ENCODE measurements at places on chromosomes 2 and 18. TPM values are rescaled to one million over a fixed set of nuclear protein-coding genes. Genes with fewer than 3 reads are reported as not detected.

DNA sequence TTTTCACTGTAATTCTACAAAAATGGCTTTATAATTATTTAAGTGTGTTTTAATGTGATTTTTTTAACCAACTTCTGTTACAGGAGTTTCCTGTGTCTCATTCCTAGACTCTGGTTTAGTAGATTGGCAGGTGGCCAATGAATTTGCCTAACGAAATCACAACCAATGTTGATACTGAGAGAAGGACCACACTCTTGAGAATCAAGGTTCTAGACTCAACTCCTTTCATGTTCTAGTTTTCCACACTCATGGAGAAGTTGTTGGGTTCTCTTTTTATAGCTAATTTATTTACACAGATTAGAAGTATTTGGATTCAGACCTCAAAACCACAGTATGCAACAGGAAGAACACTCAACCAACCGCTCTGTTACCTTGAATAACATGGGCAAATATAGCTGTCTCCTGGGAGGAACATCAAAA, 22.6 kb upstream of the USP34 start:
- peaks cover 12% of the 10 kb centered on the region for H3K36me3 ChIP-seq
- peak overlapping the region; percentile 32 for H3K27ac ChIP-seq
- peaks cover 16% of the 10 kb centered on the region for H3K4me1 ChIP-seq
- no peak overlapping the region for H3K4me3 ChIP-seq
- no peak for DNase-seq

- peaks cover 7% of the 10 kb centered on the region for H3K36me3 ChIP-seq
- no peak overlapping the region for H3K4me3 ChIP-seq
- H3K27me3 ChIP-seq, result no peaks in the 10 kb centered on the region
- H3K4me1 ChIP-seq, result peaks cover 16% of the 10 kb centered on the region
- H3K27ac ChIP-seq, result no peak overlapping the region
These were observed 56.0 kb downstream of the METTL4 start for GRCh38 chr18:2515171-2515787.

DNA sequence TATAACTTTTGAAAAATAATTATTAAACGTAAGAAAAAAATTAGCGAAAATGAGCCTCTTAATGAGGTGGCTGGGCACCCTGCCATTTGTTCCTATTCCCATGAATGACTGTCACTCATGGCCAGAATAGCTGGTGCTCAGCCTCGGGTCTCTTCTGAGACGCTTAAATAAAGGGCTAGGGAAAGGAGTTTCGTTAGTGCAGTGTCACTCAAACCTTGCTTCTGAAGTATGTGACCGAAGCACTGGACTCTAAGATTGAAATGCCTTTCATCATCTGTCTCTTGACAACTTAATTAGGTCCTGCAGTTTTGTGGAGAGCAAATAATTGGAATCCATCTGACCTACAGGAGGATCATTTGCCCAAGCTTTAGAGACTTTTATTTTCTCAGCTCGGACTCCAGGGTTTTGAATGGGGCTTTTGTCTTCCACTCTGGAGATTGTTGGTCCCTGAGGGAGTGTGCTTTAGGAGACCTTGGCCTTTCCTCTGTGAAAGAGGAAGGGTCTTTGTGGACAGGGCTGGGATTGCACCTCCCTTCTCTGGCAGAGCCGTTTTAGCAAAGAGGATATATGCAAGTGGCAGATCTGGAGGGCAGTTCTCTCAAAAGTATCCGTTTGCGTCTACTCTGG, 42.3 kb upstream of the FHOD3 start:
- no peak for DNase-seq
- H3K4me3 ChIP-seq, result no peak overlapping the region
- H3K27ac ChIP-seq, result no peak overlapping the region
- H3K36me3 ChIP-seq, result no peaks in the 10 kb centered on the region
- no peaks in the 10 kb centered on the region for H3K4me1 ChIP-seq

DNA sequence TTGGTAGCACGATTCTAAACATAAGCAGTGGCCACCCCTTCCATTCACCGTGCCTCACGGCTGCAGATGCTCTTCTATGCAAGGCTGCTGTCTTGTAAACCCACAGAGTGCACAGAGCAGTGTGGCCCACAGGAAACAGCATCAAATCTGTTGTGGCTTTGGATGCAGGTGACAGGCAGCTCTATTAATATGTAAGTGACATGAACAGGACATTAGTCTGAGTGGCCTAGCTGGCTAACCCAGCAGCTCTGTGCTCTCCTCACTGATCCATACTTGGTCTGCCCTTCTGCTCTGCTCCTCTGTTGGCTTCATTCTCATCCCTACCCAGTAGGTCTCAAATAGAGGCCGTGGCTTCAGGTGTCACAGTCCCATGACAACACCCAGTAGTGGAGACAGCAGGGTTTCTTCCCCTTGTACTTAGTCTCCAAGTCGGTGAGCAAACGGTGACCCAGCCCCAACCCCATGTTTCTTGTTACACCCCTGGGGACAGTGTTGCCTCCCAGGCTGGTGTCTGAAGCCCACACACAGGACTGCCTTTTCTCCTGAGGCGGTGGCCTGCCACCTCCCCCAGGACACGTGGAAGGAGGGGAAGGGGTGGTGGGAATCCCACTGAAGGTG, 5.8 kb downstream of the SH3RF3 start:
- peaks cover 10% of the 10 kb centered on the region for H3K4me1 ChIP-seq
- no peaks in the 10 kb centered on the region for H3K36me3 ChIP-seq
- H3K27me3 ChIP-seq, result peaks cover 18% of the 10 kb centered on the region
- H3K27ac ChIP-seq, result no peak overlapping the region

- peaks cover 20% of the 10 kb centered on the region for H3K4me1 ChIP-seq
- DNase-seq, result no peak
- no peaks in the 10 kb centered on the region for H3K36me3 ChIP-seq
- H3K27ac ChIP-seq, result no peak overlapping the region
These were observed 1.6 kb upstream of the PHLPP1 start for GRCh38 chr18:62713651-62714247.

GRCh38 chr18:80040515-80040914, 6.3 kb downstream of the RBFA start:
- peaks cover 1% of the 10 kb centered on the region for H3K4me1 ChIP-seq
- no peak overlapping the region for H3K27ac ChIP-seq
- H3K36me3 ChIP-seq, result peaks cover 25% of the 10 kb centered on the region
- no peak for DNase-seq
- no peak overlapping the region for H3K4me3 ChIP-seq

DNA sequence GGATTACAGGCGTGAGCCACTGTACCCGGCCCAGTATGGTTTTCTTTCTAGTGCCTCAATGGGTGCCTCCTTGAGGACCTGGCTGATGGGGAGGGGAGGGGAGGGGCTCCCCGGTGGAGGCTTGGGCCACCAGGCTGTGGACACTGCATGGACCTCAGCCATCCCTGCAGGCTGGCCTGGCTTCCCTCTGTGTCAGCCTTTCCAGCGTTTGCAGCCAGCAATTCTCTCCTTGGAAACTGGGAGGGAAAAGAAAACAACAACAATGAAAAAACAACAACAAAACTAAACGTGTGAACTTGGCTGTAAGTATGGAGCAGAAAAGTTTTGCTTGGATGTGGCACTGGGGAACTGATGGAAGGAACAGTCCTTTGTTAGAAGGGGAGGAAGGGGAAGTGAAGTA, 159.3 kb downstream of the GLI2 start:
- no peaks in the 10 kb centered on the region for H3K4me1 ChIP-seq
- no peak for DNase-seq
- peaks cover 3% of the 10 kb centered on the region for H3K27me3 ChIP-seq
- no peak overlapping the region for H3K27ac ChIP-seq

- peaks cover 1% of the 10 kb centered on the region for H3K27me3 ChIP-seq
- no peak for DNase-seq
- no peaks in the 10 kb centered on the region for H3K4me1 ChIP-seq
These were observed 1208.8 kb upstream of the LRRTM1 start for GRCh38 chr2:81513328-81513727.

DNA sequence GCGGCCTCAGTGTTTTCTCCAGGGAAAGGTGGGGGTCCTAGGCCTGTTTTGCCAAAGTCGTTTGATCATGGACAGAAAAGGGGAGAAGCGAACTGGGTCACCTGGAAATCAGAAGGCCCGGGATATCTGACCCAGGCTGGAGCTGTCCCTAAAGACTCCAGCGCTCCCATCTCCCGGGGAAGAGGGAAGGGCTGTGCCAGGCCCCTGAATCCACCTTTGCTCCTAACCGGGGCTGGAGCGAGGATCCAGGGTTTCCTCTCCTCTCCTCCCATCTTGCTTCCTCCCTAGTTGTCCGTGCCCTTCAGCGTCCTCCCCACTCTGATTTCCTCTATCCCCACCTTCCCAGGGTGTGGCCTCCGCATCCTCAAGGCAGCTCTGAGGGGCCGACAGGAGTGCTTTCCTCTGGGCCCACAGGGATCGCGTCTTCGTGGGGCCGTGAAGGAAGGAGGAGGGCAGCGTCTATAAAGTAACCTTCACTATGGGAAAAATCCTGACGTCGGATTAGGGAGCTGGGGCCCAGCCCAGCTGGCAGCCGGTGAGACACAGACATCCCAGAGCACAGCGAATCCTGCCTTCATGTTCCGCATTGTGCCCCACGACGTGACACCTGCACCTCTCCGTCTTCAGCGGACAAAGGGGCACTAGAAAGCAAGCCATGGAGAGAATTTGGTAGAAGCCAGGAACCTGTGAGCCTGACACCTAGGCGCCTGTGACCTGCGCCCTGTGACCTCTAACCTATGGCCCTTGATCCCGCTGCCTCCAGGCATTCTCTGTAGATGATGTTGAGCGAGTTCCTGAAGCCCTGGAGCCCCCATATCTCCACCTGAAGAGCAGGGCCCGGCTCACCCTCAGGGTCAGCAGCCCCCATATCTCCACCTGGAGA, 212.7 kb upstream of the SALL3 start:
- no peak for DNase-seq
- no peaks in the 10 kb centered on the region for H3K4me1 ChIP-seq
- H3K27ac ChIP-seq, result no peak overlapping the region
- H3K36me3 ChIP-seq, result no peaks in the 10 kb centered on the region
- no peak overlapping the region for H3K4me3 ChIP-seq

DNA sequence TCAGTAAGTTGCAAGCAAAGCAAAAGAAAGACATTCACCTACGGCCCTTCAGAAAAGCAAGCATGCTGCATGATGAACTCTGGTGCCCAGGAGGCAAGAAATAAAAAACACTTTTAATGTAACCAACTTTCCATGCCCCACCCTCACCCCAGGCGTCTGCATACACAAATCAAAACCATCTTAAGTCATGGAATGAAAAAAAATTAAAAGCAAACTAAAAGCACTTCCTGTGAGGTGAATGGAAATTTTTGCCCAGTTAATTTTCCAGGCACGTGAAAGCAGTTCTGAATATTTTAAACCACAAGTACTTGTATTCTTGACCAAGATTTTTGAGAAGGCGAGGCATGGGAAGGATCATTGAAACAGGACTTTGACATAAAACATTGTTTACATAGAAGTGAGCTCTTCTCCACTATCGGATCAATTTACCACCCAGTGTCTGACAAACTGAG, 2.5 kb upstream of the ICOS start:
- peak overlapping the region; percentile 7 for H3K4me3 ChIP-seq
- H3K4me1 ChIP-seq, result peaks cover 53% of the 10 kb centered on the region
- H3K27me3 ChIP-seq, result no peaks in the 10 kb centered on the region
- DNase-seq, result no peak
- no peak overlapping the region for H3K27ac ChIP-seq

- DNase-seq, result no peak
- no peak overlapping the region for H3K27ac ChIP-seq
- peaks cover 3% of the 10 kb centered on the region for H3K27me3 ChIP-seq
- no peaks in the 10 kb centered on the region for H3K36me3 ChIP-seq
- no peaks in the 10 kb centered on the region for H3K4me1 ChIP-seq
These were observed 51.4 kb downstream of the SPATS2L start for GRCh38 chr2:200357845-200358244.

DNA sequence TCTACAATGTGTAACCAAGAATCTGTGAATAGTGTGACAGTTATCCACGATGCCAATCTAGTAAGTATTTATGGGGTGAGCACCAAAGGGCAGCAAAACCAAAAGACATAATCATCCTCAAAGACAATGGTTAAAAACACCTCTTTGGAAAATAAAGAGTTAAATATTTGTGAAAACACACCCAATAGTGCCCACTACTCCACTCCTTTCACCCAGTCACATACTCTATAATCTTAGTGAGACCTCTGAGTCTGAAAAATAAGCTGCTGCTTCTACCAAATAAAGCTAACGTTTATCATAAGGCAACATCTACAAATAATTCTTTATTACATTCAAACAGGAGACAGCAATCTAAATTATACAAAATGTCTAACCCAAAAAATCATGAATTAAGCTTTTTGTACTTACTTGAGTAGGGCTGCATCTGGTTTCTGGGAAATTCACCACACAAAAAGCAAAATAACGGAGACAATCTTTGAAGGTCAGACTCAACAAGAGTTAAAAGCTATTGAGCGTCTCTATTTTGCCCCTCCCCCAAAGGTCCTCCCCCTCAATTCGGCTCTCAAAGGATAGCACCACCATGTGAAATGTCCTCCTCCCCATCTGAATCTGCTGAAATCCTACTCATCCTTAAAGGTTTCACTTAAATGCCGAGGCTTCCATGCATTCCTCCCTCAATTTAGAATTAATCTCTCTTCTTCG, 2.0 kb downstream of the RAPH1 start:
- H3K27ac ChIP-seq, result no peak overlapping the region
- peaks cover 33% of the 10 kb centered on the region for H3K27me3 ChIP-seq
- H3K4me3 ChIP-seq, result no peak overlapping the region
- no peak for DNase-seq

DNA sequence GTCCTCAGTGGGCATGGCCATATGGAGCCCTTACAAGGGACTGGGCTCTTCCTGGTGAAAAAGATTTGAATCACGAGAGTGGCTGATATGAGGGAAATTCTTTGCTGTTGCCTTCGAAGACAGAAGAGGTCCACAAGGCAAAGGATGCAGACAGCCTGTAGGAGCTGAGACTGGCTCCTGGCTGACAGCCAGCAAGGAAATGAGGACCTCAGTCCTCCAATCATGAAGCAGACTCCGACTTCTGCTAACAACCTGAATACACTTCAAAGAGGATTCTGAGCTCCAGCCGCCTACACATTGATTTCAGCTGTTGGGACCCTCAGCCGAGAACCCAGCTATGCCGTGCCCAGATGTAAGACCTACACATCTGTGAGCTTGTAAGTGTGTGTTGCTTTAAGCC, 3.0 kb upstream of the ST8SIA5 start:
- no peak overlapping the region for H3K27ac ChIP-seq
- peaks cover 15% of the 10 kb centered on the region for H3K27me3 ChIP-seq
- no peaks in the 10 kb centered on the region for H3K36me3 ChIP-seq
- no peak for DNase-seq
- H3K4me3 ChIP-seq, result no peak overlapping the region

- no peaks in the 10 kb centered on the region for H3K36me3 ChIP-seq
- peaks cover 3% of the 10 kb centered on the region for H3K27me3 ChIP-seq
- no peak for DNase-seq
These were observed 133.7 kb downstream of the COL6A3 start for GRCh38 chr2:237280229-237280628.

GRCh38 chr2:10009271-10009810, 34.0 kb upstream of the KLF11 start:
- peaks cover 3% of the 10 kb centered on the region for H3K27me3 ChIP-seq
- no peak overlapping the region for H3K4me3 ChIP-seq
- H3K4me1 ChIP-seq, result peaks cover 6% of the 10 kb centered on the region
- no peak overlapping the region for H3K27ac ChIP-seq
- no peaks in the 10 kb centered on the region for H3K36me3 ChIP-seq

The TACR1 gene
- not detected for polyA plus RNA-seq

The UGT1A8 gene
- not detected for polyA plus RNA-seq

The CIB4 gene
- not detected for polyA plus RNA-seq

The POTEJ gene
- not detected for polyA plus RNA-seq

The NMUR1 gene
- polyA plus RNA-seq, result 34.6 TPM

All from immature natural killer cell (primary cell).